ENCODE measurements at places on chromosomes 11 and 22. TPM values are rescaled to one million over a fixed set of nuclear protein-coding genes. Genes with fewer than 3 reads are reported as not detected.

- no peak for DNase-seq
- no peaks in the 10 kb centered on the region for H3K4me1 ChIP-seq
- no peaks in the 10 kb centered on the region for H3K27me3 ChIP-seq
- H3K36me3 ChIP-seq: no peaks in the 10 kb centered on the region
Measured at GRCh38 chr11:26688701-26689100, 33.2 kb downstream of the SLC5A12 start.

DNA sequence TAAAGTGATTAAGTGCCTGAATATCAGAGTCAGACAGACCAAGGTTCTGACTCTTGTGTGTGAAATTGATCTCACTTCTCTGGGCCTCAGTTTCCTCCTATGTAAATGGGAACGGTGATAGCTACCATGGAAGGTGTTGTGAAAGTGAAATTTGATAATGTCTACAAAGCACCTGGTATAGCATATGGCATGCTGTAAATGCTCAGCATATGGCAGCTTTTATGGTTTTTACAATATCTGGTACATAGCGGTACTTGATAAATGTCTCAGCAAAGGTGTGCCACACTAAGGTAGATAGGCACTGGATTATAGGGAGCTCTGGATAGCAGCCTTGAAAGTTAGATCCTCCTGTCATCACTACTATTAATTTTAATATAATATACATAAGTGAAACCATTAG, 19.9 kb downstream of the POU2AF2 start:
- H3K27ac ChIP-seq: no peak overlapping the region
- no peak overlapping the region for H3K4me3 ChIP-seq
- no peak for DNase-seq
- H3K4me1 ChIP-seq: no peaks in the 10 kb centered on the region
- no peaks in the 10 kb centered on the region for H3K36me3 ChIP-seq

DNA sequence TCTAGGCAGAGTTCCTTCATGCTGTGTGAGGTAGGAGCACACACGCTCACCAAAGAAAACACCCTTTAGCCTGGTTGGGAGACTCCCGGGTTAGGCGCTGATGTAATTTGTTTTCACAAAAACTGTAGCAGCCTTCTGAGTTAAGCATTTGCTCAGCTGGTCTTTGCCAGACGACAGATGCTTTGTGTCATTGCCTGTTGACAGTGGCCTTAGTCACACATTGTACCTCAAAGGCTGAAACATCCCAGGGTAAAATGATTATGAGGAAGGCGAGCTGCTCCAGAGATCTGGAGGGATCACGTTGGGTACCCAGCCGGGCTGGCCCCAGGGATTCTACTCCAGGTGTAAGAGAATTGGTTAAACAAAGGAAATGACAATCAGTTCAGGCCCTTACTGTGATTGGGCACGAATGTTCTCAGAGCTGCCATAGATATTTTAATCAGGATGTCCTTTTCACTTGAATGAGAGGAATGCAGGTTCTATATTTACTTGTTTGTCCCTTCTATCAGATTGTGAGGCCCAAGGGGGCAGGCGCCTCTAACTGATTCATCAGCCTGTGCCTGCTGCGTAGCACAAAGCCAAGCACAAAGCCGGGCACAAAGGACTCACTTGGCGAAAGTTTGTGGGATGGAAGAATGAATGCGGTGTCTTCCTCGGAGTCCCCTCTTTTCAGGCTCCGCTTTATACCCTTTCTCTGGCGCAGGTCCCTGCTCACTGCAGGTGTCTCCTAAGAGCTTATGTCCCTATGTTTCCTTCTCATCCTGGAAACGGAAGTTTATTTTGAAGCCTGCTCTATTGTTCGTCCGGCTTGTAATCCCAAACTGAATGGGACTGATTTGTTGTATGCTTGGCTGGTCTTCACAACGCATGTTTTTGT, 47.1 kb downstream of the ADM start:
- H3K4me1 ChIP-seq: no peaks in the 10 kb centered on the region
- no peak overlapping the region for H3K4me3 ChIP-seq
- H3K27me3 ChIP-seq: peaks cover 27% of the 10 kb centered on the region
- H3K27ac ChIP-seq: no peak overlapping the region

The GGT5 gene
- total RNA-seq: 0.44 TPM

The C11orf97 gene
- not detected for total RNA-seq

- peaks cover 14% of the 10 kb centered on the region for H3K27me3 ChIP-seq
- H3K4me1 ChIP-seq: no peaks in the 10 kb centered on the region
- H3K27ac ChIP-seq: no peak overlapping the region
Measured at GRCh38 chr11:69213964-69214363, 58.2 kb downstream of the SMIM38 start.

DNA sequence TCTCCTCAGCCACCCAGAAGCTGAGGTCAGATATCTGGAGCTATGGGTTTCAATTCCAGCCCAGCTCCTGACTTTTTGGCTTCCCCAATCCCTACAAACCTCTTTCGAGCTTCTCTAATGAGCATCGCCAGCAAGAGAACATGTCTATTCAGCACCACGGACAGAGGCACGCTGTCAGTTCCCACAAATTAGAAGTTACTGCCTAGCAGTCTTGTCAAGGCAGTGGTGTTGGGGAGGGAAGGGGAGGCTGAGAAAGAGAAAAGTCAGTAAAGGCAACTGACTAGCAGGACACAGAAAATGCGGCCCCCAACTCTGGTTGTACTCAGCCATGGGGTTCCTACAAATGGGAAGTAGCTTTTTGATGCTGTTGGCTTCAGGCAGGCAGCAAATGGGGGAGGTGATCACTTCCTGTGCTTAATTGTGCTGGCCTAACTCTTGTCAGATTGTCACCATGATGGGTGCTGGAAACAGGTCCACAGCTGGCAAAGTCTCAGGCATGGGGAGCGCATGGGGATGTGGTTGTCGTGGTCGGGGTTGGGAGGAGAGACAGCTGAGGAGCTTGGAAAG, 205.9 kb downstream of the ST3GAL4 start:
- no peaks in the 10 kb centered on the region for H3K4me1 ChIP-seq
- H3K27ac ChIP-seq: no peak overlapping the region
- no peaks in the 10 kb centered on the region for H3K27me3 ChIP-seq
- peak; percentile 59 for DNase-seq
- H3K36me3 ChIP-seq: no peaks in the 10 kb centered on the region

DNA sequence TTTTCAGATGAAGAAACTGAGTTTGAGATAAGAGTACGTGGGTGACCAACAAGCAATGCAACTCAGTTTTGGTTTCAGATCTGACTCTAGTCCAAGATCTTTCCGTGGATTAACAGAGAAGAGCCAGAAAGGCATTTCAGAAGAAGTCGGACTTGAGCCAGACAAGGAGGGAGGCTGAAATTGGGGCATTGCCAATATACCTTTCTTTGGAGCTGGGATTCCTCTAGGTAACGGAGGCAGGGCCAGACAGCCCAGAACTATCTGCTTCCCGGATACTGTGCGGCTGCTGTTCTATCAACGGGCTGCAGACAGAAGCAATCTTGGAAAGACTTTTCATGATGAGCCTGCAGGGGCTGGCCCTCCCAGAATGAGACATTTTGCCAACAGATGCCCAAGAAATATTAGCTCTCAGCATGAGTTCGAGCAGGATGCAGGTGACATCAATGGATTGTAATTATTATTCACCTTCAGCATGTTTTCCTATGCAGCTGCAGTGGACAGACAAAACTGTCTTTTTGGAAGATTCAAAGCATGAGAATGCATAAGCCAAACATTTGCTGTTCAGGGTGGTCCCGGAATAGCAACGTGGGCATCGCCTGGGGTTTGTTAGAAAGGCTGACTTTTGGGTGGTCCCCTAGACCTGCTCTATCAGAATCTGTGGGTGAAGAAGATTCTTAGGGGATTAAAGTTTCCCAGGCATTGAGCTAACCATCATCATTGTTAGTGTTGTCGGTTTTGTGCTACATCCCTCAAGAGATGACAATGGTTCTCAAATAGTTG, 95.7 kb downstream of the SCN3B start:
- peaks cover 12% of the 10 kb centered on the region for H3K4me1 ChIP-seq
- peaks cover 2% of the 10 kb centered on the region for H3K27me3 ChIP-seq
- H3K27ac ChIP-seq: no peak overlapping the region
- H3K36me3 ChIP-seq: peaks cover 2% of the 10 kb centered on the region
- H3K4me3 ChIP-seq: no peak overlapping the region
- DNase-seq: no peak

- DNase-seq: no peak
- no peaks in the 10 kb centered on the region for H3K27me3 ChIP-seq
- H3K4me3 ChIP-seq: peak overlapping the region; percentile 94
- peaks cover 5% of the 10 kb centered on the region for H3K36me3 ChIP-seq
- H3K27ac ChIP-seq: peak overlapping the region; percentile 60
Measured at GRCh38 chr22:20319041-20319744, 667 bp downstream of the DGCR6L start.

DNA sequence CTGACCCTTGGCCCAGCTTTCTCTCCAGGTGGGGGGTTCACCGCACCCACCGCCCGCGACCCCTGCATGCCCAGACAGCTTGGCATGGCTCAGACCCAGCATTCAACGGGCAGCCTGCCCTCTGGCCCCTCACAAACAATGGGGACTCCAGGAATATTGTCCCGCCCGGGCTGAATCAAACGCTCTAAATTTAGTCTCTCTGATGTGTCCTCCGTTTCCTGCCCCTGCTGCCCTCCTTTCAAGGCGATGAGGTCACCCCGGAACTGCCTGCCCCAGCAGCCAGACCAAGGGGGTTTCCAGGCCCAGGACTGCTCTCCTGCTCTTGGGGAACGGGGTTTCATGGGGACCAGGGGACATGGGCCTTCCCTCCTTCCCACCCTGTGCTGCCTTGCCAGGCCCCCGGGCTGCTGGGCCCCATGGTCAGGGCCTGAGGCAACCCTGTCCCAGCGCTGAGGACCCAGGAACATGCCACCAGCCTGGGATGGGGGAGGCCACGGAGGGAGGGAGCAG, 10.1 kb upstream of the PDGFB start:
- DNase-seq: peak; percentile 74
- peaks cover 33% of the 10 kb centered on the region for H3K4me1 ChIP-seq
- H3K36me3 ChIP-seq: no peaks in the 10 kb centered on the region
- H3K27me3 ChIP-seq: peaks cover 15% of the 10 kb centered on the region

DNA sequence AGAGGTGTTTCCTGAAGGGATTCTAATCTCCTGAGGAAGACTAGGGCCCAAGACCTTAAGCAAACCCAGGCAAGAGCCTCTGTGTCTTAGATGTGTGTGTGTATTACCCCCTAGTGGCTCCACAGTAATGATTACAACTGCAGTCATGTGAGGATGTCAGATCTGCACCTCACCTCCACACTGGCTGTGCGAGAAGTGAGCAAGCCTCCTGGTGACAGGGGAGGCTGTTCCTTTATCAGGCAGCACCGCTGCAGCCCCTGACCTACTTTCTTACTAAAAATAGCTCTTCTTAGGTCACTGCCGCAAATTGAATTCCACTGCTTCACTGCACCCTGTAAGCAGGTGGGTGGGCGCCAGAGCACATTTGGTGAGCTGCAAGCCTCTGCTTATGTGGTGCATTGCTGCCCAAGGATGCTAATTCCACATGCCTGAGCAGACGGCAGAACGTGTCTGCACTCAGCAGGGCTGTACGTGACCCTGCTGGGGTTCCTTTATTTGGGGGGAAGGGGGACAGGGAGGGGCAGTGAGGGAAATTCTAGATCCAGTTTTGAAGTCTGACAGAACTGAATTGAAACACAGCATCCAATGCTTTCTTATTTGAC, 112.4 kb downstream of the KCNC1 start:
- no peak for DNase-seq
- H3K4me3 ChIP-seq: no peak overlapping the region
- H3K27me3 ChIP-seq: no peaks in the 10 kb centered on the region
- H3K4me1 ChIP-seq: no peaks in the 10 kb centered on the region

GRCh38 chr11:62352355-62353336, 15.4 kb downstream of the ASRGL1 start:
- H3K27me3 ChIP-seq: no peaks in the 10 kb centered on the region
- H3K27ac ChIP-seq: no peak overlapping the region
- peaks cover 5% of the 10 kb centered on the region for H3K4me1 ChIP-seq
- no peaks in the 10 kb centered on the region for H3K36me3 ChIP-seq

- H3K4me3 ChIP-seq: no peak overlapping the region
- H3K27me3 ChIP-seq: peaks cover 16% of the 10 kb centered on the region
- H3K27ac ChIP-seq: no peak overlapping the region
- no peaks in the 10 kb centered on the region for H3K36me3 ChIP-seq
- DNase-seq: no peak
Measured at GRCh38 chr11:126997196-126997595, 3.4 kb downstream of the KIRREL3 start.

DNA sequence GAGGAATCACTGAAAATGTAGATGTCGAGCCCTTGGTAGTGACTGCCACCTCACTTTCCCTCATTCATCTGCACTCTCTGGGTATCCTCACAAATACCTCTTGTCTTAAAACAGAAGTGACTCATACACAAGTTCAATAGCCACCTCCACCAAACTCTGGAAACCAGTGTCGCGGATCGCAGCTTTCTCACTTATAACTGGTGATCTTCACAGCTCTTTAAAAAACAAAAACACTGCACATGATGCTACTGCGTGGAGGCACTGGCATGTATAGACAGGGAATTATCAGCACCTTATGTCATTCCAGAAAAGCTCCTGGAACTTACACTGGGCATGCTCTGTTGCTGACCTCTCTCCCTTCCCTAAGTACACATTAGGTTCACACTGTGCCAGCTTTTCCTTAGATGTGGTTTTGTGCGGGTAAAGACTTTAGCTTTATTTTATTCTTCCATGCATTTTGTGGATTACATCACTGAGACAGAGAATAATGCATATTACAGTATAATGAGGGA, 425.5 kb upstream of the CADM1 start:
- H3K27me3 ChIP-seq: no peaks in the 10 kb centered on the region
- no peak overlapping the region for H3K4me3 ChIP-seq

The XNDC1N gene
- 19.1 TPM for total RNA-seq

The OR51B4 gene
- total RNA-seq: not detected

GRCh38 chr11:113859665-113860064, 15.7 kb downstream of the USP28 start:
- peak overlapping the region; percentile 59 for H3K4me3 ChIP-seq
- peak overlapping the region; percentile 92 for H3K27ac ChIP-seq
- DNase-seq: peak; percentile 32

DNA sequence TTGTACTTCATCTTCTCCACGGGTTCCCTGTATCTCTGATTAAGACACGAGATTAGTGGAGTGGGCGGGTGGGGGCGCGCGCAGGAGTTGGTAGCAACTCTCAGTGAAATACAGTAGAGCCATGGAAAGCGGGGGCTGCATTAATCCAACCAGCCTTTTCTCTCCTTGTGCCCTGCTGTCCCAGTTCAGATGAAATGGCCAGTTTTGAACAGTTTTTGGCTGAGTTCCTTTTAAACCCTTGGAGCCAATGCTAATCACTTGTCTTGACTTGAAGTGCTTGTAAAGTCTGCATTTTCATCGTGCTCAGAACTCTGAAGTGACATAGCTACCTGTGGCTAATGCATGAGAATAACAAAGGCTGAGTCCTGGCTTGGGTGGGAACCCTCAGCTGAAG, 734 bp upstream of the TMEM123 start:
- no peaks in the 10 kb centered on the region for H3K27me3 ChIP-seq
- peak overlapping the region; percentile 97 for H3K4me3 ChIP-seq
- no peak for DNase-seq
- H3K27ac ChIP-seq: peak overlapping the region; percentile 94

DNA sequence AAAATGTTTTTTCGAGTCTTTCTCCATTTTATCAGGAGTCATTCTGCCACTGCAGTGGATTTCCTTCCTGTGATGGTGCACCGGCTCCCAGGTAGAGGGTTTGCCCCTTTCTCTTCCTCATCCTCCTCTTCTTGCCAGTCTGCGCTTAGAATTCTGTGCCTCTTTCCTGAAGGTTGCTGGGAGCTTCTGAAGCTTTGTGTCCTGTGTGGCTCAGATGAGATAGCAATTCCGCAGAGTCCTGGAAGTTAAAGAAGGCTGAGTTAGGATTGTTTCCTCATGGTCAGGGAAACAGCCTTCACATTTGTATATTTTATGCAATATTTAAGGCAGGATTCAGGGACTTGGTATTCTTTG, 264 bp downstream of the BCO2 start:
- no peaks in the 10 kb centered on the region for H3K36me3 ChIP-seq
- H3K27me3 ChIP-seq: peaks cover 23% of the 10 kb centered on the region
- H3K4me1 ChIP-seq: peaks cover 19% of the 10 kb centered on the region
- no peak for DNase-seq
- H3K27ac ChIP-seq: no peak overlapping the region

The BATF2 gene
- total RNA-seq: 0.50 TPM

Data from activated CD8-positive, alpha-beta T cell treated with anti-CD3 and anti-CD28 coated beads, Interleukin-2, amount 10 ng/mL, durations not matched to agents 7 days and 5 days (primary cell).